ENCODE measurements at places on chromosomes 6 and 20.

- DNase-seq = no peak
These were observed 24.6 kb downstream of the FOXA2 start for GRCh38 chr20:22559711-22560318.

DNA sequence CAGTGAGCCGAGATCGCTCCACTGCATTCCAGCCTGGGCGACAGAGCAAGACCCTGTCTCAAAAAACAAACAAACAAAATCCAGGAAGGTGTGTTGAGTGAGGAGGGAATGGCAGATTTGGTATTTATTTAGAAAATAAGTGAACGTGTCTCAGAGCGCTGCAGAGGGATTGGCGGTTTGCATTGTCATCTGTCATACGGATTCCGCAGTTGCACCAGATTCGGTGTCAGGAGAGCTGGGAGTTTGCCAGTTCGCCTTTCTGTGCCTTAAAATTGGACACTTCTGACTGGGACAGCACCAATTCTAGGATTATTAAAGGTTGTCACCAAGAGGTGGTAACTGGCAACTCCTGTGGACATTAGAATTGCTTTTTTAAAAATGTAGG lies 912 bp downstream of the SNRNP48 start:
- no peak for DNase-seq

GRCh38 chr20:39130627-39131026 lies 168.5 kb downstream of the DHX35 start:
- DNase-seq = no peak

GRCh38 chr6:142357879-142358278 lies 56.1 kb downstream of the ADGRG6 start:
- no peak for DNase-seq

DNA sequence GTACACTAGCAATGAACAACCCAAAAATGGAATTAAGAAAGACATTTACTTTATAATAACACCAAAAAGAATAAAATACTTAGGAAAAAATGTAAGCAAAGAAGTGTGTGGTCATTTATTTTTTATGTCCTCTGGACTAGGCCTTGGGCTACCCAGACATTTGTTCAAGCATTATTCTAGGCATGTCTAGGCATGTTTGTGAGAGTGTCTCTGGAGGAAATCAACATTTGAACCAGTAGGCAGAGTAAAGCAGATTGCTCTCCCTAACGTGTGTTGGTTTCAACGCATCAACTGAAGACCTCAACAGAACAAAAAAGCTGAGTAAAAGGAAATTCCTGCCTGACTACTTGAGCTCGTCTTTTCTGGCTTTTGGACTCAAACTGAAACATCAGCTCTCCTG lies 84.5 kb downstream of the ANKEF1 start:
- DNase-seq = no peak

DNA sequence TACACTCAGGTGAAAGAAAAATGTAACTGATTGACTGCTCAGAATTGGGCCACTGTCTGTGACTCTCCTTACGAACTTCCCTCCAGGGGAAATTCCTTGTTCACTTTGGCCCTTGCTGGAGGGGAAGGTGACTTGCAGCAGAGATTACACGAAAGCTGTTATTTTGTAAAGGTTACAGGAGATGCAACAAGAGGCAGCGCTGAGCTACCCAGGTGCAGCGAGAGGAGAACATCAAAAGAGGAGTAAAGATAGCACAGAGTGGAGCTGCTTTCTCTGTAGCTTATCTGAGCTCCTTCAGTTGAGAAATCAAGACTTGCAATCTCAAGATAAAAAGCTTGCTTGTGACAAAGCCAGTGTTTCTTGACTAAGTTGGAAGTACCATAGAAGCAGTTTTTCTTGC lies 144.6 kb downstream of the ARHGAP18 start:
- DNase-seq = no peak

DNA sequence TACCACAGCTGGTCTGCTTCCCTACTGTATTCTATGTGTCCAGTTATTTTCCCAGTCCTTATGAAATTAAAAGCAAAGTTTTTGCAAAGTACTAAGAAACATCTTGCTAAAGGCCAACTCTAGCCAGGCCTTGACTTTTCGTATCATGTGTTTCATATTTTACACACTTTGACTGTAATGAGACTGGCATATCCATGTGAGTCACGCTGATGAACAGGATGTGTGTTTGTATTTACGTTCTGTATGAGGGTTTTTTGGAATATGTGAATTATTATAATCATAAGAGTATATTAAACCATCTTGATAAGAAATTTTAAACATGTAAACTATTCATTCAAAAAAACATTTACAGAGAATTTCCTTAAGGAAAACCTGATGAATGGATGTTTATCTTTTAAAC lies 59.7 kb downstream of the EYA4 start:
- DNase-seq = no peak

- DNase-seq = no peak
These were observed 28.4 kb downstream of the UQCC2 start for GRCh38 chr6:33683051-33683571.

DNA sequence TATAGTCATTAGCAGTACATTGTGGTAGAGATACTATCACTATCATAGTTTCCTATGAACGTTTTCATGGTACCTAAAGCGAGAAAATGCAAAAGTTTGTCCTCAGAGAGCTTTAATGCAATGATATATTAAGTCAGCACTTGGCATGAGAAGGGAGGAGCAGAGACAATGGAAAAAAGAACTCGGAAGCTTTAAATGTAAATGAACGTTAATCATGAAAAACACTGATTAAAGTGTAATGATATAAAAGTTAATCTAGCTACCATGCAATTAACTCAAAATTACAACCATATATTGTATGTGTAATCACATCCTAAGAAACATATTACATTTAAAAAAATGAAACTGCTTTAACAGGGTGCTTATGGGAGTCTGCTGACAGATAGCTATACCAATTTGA lies 282.7 kb downstream of the HDGFL1 start:
- DNase-seq = no peak

Data from activated T-cell treated with anti-CD3 and anti-CD28 coated beads for 48 hours (primary cell).